ENCODE measurements at places on chromosomes 1 and 21.

DNA sequence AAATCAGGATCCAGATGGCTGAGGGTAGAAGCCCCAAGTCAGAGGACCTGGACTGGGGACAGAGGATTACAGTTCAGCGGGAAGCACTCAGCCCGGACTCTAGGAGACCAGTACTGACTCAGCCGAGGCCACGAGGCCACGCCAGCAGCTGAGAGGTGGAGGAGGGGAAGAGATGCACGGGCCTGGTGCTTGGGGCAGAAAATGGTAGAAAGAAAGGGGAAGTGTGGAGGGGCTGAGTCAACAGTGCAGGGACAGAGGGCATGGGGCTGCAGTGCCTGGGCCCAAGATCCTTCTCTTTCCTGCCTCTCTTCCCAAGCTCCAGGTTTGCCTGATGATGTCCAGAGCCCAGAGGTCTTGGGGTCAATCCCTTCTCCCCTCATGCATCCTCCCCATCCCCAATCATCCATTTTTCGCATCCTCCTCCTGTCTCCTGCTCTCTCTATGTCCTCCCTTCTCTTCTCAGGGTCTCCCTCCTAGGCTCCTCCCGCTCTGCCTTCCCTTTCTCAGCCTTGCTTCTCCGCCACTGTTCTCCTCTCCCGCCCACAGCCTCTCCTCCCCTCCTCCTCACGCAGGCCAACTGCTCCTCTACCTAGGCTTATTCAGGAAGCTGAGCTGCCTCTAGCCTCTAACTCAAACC is 7.7 kb downstream of the ARHGEF2 start:
- peak; percentile 64 for DNase-seq

DNA sequence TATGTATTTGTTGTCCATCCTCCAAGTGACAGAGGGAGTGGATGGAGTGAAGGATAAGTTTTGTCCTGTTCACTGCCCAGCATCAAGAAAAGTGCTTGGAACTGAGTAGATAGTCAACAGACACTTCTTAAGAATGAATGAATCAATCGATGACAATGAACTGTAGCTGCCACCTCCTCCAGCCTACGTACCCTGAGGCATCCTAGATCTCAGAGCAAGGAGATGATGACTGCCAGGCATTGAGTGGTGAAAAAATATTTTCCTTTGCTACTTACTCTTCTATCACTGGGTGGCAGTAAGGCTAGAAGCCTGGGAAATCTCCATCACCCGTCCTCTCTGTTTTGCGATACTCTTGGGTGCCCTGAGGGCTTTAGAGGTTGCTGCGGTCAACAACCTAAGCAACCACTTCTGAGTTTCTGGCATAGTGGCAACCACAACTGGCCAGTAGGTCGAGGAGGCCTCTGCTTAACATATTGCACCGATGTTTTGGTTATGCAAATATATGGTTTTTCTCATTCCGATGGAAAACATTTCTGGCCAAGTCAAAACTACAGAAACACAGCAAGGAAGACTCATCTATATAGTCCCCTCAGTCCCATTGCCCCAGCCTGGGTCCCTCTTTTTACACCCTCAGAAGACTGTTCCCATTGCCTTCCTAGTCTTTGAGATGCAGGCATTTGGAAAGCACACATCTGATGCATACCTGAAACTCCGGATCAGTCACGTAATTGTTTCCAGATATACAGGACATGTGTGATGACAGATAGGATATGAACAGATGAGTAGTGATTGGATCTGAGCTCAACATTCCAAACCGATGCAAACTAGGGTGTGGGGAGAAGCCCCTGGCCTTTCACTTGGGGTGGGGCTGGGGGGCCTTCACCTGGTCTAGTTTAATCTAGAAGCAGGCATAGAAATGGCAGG is 136.8 kb downstream of the RUNX1 start:
- no peak for DNase-seq

GRCh38 chr1:24857507-24858133 is 72.5 kb downstream of the RUNX3 start:
- DNase-seq: no peak

- no peak for DNase-seq
Measured at GRCh38 chr1:205291596-205291995, 29.9 kb downstream of the NUAK2 start.

- no peak for DNase-seq
Measured at GRCh38 chr1:79128722-79129121, 122.2 kb upstream of the ADGRL4 start.

DNA sequence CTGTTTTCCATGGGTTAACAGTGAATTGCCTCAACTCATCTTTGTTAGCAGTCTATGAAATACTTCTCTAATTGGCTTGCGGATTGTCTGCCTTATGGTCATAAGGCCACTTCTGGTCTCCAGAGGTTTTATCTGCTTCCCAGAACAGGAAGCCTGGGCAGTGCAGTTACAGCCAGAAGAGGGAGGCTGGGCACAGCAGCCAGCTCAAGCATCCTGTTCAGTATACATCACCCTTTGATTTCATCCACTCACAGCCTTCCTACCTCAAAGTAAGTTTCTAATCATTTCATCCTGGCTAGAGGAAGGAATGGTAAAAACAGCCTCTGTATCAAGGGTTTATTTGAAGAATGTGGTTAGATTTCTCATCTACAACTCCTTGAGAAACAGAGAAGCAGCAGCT is 311.5 kb upstream of the DEPDC1 start:
- DNase-seq: peak; percentile 10

- DNase-seq: no peak
Measured at GRCh38 chr1:12654004-12654567, 10.2 kb downstream of the AADACL4 start.

DNA sequence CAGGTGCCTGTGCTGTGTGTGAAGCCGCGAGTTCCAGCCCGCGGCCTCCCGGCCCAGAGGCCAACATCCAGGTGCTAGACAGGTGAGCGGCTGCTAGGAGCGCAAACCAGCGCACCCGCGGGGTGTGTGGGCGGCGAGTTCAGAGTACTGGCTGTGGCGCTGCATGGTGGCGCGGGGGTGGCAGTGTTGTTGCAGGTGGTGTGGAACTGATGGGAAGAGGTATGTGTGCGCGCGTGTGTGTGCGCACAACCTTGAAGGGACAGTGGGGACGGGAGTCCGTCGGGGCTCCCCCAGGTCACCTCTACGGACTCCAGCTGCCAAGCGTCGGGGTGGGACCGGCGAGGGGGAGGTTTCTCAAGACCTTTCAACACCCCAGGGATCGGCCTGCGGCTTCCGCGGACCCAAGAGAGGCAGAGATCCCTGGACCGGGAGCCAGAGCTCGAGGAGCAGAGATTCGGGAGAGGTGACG is 433 bp upstream of the DMBX1 start:
- DNase-seq: no peak

DNA sequence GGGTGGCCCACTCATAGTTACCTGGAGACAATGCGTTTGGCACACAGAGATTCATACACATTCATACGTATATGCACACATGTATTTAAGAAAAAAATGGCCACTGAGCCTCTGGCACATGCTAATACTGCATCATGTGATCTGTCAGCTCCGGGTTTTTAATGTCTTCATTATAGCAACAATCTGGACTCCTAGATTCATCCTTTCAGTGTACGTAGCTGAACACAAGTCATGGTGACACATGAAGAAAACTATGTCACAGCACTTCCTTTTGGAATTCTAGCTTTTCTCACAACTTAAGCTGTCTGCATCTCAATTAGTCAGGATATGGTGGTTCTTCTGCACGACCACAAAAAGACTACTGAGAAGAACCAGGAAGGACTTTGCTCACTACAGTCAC is 24.7 kb downstream of the HSF2BP start:
- no peak for DNase-seq

DNA sequence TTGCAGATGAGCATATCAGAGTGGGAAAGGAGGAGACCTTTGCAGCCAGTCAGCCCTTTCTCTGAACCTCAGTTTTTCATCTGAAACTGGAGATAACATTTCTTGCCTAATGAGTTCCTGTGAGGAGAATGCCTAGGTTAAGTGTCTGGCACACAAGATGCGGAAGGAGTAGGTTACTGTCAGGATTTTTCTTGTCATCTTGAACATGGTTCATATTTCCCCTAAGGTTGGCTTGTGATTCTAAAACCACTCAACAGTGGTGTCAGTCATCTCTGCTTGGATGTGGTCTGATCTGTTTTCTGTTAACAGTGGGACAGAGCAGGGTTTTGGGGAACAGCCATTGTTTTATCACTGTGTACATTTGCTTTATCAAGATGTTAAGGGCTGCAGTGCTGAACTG is 70.6 kb downstream of the TGFB2 start:
- no peak for DNase-seq

DNA sequence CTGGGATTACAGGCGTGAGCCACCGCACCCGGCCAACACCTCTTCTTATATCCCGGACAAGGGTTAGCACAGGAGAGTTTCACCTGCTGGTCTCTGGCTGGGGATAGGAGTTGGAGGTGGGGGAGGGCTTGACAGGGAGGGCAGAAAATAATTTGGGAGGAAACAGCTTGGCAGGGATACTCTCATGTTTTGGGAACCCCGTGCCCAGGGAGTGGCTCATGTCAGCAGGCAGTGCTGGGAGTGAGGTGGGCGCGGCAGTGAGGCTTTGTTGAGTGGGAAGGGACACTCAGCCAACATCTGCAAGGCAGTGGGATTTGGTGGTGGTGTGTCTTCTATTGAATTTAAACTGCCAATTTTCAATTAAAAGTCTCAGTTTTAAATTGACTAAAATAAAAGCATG is 1.1 kb upstream of the THEM5 start:
- DNase-seq: no peak

GRCh38 chr1:186948535-186948934 is 119.8 kb downstream of the PLA2G4A start:
- no peak for DNase-seq

GRCh38 chr1:32411261-32411660 is 17.0 kb upstream of the BSDC1 start:
- DNase-seq: no peak

- DNase-seq: no peak
Measured at GRCh38 chr21:44255511-44255981, 6.2 kb downstream of the DNMT3L start.

- peak; percentile 5 for DNase-seq
Measured at GRCh38 chr1:19640363-19641316, 3.5 kb upstream of the NBL1 start.

DNA sequence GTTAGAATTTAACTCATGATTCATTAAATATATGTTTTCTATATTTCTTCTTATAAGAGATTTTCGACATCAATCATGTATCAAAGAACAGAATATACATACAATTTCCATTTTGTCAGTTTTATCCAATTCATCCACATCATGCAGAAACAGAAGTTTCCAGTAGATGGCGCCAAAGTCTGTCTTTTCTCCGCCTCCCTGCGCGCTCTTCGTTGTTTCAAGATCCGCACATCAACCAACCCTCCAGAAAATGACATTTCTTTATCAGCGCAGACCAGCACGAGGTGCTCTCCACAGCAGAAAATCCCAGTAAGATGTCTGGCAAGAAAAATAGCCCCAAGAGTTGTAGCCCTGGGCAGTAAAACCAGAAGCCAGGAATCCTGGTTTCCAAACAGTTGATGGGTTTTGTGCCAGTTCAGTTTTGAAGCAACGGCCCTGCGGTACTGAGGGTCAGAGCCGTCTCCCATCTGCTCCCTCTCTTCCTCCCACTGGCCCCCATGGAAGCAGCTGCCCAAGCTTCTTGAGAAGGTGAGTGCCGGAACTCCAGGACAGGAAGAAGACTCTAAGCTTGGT is 38.6 kb upstream of the GPR137B start:
- peak; percentile 48 for DNase-seq

GRCh38 chr1:39230261-39231190 is 26.0 kb downstream of the MACF1 start:
- DNase-seq: no peak

GRCh38 chr1:159652506-159652905 is 61.9 kb downstream of the CRP start:
- no peak for DNase-seq

GRCh38 chr1:85629532-85629920 is 49.0 kb downstream of the CCN1 start:
- DNase-seq: no peak

GRCh38 chr1:72000809-72001208 is 281.5 kb downstream of the NEGR1 start:
- DNase-seq: no peak

GRCh38 chr1:67142931-67143330 is 8.2 kb upstream of the C1orf141 start:
- DNase-seq: no peak

- DNase-seq: no peak
Measured at GRCh38 chr1:109050228-109050995, 8.5 kb upstream of the WDR47 start.

DNA sequence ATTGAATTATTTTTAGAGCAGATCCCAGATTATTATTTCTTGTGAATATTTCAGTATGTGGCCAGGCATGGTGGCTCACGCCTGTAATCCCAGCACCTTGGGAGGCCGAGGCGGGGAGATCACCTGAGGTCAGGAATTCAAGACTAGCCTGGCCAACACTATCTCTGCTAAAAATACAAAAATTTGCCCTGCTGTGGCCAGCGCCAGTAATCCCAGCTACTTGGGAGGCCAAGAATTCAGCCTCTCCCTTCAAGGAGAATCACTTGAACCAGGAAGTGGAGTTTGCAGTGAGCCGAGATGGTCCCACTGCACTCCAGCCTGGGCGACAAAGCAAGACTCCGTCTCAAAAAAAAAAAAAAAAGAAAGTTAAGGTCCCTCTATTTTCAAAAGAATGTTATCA is 4.3 kb downstream of the OSBPL9 start:
- no peak for DNase-seq

Data from dorsolateral prefrontal cortex (tissue), 122 donors.